A172 (cell line): ENCODE measurements at places on chromosomes 7 and 10.

DNA sequence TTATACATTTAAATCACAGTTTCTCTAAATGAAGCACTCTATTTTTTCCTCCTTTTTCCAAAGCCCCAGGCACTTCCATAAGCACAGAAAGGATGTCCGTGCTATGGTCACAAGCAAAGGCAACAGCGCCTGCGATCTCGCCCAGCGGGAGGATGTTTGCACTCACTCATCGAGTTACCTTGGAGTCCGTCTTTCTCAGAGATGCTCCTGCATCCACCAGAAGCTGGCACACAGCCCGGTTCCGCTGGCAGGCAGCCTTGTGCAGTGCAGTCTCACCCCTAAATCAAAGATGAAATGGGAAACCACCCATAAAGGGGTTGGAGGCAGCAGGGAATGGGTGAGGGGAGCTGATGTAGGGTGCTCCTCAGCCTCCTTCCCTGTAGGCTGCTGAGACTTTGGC lies 51.9 kb upstream of the PTN start:
- DNase-seq, result no peak

DNA sequence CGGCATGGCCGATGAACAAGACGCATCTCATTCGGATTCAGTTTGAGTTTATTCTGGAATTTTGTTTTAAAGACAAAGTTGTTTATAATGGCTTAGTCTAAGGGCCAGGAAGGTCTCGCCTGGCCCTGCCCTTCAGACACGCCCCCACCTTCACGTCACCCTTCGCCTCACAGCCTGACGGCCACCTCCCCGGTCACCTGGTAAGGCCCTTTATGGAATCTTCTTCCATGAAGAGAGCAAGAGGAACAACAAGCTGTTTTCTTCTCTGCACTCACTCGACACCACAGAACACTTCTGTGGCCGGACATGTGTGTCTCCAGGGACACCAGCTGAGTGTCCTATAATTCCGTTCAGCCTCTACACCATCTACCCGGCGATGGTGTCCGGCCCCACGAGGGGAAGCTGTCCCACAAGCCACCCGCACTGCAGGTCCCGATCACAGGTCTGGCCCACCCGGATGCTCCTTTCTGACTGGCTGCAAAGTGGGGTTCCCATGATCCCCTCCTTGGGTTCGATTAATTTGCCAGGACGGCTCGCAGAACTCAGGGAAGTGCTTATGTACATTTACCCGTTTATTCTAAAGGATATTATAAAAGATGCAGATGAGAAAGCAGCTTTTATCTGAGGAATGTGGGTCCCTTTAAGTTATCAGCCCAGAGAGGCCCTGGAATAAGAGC lies 17.4 kb upstream of the KNDC1 start:
- DNase-seq, result no peak

DNA sequence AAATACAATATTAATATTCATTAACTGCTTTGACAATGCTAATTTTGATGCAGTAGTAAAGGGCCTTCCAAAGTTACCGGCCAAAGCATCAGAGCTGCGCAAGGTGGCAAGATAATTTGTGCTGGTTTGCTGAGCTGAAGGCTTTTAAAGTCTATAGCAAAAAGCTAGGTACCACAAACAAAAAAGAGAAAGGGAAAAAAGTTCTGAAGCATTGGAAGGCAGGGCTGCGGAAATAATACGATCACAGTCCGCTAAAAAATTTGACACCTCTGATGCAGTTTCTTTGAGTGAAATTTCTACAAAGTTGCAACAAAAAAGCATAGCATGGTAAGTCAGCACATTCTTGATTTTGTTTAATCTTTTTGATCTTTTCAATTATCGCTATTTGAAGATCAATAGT lies 175.6 kb downstream of the TCF7L2 start:
- DNase-seq, result no peak

DNA sequence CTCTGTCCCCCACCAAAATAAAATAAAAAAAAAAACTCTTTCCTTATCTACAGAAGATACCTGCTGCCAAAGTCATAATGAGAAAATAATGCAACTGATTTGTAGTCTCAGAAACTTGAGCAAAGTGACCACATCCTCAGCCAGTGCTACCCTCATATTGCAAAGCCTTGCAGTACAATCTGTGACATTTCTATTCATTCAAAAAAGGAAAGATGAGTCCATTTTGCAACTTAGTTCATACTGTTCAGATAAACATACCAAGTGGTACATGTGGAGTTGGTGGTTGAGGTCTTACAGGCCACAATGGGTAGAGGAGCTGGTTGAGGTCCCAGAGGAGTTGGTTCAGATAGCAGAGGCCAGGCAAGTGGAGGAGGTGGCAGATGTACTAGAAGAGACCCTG lies 6.5 kb upstream of the EIF5AL1 start:
- DNase-seq, result no peak

DNA sequence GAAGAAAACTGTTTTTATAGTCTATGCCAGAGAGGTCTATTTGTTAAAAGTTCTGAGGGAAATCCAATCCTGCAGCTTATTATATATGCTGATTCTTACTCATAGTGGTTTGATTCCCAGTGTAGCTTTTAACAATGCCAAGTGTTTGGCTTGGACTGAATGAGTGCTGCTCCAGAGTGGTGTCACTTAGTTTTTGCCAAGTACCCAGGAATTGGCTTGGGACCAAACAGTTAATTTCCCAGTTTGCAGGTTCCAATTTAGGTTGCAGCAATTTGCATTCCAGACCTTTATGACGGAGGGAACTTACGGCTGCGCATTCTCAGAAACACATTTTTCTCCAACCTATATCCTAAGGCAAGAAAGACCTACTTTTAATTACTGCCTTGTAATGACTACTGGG lies 32.4 kb downstream of the NSUN6 start:
- no peak for DNase-seq

- no peak for DNase-seq
These were observed 17.3 kb downstream of the VWDE start for GRCh38 chr7:12386313-12386740.

- no peak for DNase-seq
These were observed 166.3 kb downstream of the GRID1 start for GRCh38 chr10:86200269-86200668.

DNA sequence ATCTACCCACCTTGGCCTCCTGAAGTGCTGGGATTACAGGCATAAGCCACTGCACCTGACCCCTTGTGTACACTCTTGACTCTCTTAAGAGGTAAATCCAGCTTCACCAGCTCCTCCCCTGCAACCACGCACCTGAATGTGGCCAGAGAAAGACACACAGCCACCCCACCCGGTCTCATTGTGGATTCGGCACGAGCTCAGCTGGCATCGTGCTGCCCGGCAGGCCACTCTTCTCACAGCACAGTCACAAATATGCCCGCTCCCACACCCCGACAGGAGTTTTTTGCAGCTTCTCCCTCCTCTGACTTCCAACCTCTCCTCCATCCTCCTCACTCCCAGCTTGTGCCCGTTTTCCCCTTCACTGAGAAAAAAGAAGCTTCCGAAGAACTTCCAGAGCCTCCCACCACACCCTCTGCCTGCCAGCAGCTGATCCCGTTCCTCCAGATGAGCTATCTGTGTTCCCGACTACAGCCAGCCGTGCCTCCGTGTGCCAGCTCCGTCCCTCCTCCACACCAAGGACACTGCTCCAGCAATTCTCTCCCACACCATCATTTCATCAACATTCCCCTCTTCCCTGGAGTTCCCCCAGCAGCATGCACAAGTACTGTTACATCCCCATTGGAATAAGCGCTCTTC lies 8.0 kb upstream of the SMARCD3 start:
- DNase-seq, result no peak

DNA sequence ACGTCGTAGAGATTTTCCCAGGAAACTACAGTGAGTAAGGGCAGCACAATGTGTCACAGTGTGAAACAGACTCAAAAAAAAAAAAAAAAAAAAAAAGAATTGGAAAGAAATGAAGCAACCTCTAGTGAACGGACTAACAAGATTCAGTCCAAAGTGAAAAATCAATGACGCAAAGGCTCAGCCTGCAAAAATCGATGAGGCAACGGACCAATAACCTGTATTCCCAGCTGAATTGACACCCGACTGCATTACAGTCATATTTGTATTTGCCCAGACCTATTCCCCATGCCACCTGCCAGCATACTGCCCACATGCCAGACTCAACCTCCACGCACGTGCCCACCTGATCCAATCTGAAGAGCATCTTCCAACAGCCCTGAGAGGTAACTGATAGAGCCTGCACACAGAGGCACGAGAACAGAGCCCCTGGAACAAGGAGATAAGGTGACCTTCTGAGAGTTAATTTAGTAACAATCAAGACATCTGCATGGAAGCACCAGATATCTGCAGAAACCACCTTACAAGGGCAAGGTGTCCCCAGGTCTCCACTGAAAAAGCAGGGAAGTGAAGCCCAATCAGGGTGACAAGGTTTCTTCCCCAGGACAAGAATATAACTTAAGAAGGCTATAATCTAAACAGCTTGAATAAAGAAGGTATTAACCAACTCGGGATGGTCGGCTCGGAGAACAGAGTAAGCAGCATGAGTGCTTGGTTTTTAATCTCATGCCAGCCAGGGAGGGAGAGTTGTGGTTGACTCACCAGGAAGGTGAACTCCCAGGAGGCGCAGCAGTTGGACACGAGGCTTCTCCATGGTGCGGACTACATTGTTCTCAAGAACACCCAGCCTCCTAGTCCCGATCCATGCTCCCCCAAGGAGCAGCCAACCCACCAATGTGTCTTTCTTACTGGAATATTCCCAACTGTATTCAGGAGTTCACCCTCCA lies 48.5 kb downstream of the PLXNA4 start:
- DNase-seq, result no peak

DNA sequence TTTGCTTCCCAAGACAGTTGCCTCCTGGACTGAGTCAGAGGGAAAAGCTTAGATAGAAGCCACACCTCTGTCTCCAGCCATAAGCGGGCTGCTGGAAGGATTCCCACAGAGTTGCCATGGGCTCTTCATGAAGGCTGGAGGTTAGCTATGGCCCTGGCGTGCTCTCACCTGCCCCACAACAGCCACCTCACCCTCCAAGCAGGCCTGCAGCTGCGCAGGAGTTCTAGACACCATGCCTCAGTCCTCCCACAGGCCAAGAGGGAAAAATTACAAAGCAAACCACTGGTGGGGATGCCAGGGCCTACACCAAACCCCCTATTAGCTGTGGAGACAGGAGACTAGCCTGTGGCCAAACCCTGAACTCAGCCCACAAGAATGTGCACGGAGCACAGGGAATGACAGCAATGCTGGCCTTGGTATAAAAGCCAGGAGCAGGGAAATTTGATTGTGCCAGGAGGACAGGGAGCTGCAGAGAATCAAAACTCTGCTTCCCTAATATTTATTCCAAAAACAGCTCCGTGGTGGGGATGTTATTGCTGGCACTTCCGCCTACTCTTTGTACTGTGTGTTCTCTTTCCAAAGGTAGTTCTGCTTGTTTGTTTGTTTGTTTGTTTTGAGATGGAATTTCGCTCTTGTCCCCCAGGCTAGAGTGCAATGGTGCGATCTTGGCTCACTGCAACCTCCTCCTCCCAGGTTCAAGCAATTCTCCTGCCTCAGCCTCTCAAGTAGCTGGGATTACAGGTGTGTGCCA lies 60.3 kb upstream of the STK17A start:
- peak; percentile 79 for DNase-seq

- DNase-seq, result no peak
These were observed 305.8 kb downstream of the MDFIC start for GRCh38 chr7:115227473-115228235.

DNA sequence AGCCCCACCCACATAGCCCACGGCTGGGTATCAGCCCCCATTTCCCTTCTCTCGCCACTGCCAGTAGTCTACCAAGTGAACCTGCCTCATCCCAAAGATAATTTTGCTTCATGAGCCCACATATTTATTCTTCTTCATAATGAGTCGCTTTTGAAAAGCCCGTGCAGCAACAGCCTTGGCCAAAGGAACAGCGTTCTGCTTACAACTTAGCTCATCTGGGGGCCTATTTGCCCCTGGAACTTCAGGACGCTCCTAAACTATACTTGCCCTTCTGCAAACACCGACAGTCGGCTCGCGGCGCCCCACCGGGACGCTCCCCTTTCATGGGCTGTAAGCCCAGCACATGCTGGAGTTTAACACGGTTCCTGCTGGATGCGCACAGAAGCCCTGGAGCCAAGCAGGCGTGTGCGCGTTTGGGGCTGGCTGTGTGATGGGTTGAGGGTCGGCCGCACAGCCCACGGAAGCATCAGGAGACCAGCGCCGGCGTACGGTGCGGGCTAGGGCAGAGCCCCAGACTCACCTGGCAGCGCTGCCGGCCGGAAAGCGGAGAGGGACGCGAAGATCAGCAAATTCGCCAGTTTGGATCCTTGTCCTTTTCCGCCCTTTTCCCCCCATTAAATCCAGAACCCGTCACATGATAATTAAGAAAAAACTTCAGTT lies 370 bp downstream of the TMEM60 start:
- DNase-seq, result no peak

- no peak for DNase-seq
These were observed 2.9 kb upstream of the VCL start for GRCh38 chr10:73995035-73995358.

- no peak for DNase-seq
These were observed 184.4 kb upstream of the KLF14 start for GRCh38 chr7:130918129-130919052.

GRCh38 chr7:90222811-90223725 lies 11.5 kb downstream of the STEAP2 start:
- DNase-seq, result no peak

- DNase-seq, result peak; percentile 4
These were observed 167.0 kb upstream of the PPP1R3A start for GRCh38 chr7:114085592-114086501.

- DNase-seq, result no peak
These were observed 11.6 kb upstream of the SVIL start for GRCh38 chr10:29646238-29646902.

DNA sequence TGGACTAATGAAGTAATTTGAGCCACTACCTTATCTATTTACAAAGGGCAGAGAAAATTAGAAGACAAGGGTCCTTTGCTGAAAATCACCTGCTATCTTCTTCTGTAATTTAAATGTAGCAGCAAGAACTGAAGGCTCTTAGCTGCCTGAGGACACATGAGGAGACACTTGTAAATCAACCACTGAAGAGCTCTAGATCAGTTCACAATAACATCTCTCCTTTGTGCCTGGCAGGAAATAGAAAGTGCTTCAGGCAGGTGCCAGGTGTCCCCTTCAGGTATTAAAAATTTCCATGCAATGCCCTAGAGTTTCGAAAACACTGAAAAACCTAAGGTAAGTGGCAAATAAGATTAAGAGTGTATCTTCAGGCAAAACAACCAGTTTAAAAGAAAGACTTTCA lies 474.6 kb downstream of the GRM8 start:
- no peak for DNase-seq

DNA sequence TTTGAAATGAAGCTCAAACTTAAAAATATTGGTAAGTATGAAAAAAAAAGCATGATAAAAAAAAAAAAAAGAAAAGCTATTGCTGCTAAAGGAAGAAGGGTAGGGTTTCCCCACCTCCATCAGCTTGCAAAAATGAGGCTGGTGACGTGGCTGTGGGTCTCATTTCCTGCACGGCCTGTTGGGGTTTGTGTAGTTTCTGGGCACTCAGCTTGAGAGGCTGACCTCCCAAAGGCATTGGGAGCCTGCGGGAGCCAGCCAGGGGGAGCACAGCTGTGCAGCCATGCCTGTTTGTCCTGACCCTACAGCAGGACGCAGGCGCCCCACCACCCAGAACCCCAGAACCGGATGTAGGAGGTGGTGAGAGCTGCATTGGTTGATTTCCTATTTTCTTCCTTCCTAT lies 48.8 kb upstream of the CARD11 start:
- DNase-seq, result no peak
